ENCODE measurements at places on chromosomes 11 and 22.

- DNase-seq: no peak
Observed at GRCh38 chr11:119120639-119121007, 757 bp upstream of the HINFP start.

DNA sequence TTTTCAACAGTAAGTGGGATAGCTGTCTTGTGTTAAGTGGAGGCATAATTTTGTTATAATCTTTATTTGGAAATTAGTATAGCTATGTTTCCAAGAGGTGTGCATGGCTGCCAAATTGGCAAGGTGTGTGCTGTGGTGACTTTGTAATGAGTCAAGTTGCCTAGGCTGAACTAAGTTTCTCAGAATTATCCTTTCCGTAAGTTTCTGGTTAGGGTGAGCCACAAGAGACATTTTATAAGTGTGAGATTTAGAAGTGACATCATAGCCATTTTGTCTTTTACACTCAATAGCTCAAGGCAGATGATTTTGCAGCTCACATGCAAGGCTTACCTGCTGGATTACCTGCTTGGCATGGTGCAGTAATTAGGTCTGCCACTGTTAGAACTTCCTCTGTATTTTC lies 90.3 kb downstream of the C11orf87 start:
- DNase-seq: no peak

DNA sequence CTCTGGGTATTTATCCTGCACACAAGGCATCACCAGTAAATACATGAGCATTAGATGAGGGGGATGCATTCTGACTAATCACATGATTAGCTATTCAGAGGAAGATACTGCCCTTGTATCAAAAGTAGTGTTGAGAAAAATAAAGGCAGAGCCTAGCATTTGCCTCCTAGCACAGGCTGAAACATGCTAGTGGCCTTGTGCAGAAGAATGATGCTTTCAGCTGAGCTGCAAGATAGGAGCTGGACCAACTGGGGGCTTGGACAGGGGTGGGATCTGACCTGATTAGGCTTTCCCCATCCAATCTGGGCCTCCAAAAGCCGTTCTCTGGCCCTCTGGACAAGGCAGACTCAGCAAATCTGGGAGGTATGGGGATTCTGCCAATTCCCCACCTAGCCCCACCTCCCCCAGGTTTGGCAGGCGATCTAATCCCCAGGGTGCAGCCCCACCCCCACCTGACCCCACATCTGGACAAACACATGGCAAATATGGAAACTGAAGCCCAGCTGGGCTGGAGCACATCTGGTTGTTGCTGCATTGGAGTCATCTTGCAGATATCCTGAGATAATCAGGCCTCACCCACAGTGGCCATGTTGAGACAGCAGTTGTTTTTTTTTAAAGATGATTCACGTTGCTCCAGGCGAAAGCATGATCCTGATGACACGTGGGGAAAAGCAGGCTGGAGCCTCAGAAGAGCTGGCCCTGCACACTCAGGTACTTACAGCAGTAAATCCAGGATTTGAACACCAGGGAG lies 4.4 kb upstream of the MISFA start:
- no peak for DNase-seq

GRCh38 chr11:69662021-69662698 lies 13.0 kb downstream of the LTO1 start:
- DNase-seq: no peak

DNA sequence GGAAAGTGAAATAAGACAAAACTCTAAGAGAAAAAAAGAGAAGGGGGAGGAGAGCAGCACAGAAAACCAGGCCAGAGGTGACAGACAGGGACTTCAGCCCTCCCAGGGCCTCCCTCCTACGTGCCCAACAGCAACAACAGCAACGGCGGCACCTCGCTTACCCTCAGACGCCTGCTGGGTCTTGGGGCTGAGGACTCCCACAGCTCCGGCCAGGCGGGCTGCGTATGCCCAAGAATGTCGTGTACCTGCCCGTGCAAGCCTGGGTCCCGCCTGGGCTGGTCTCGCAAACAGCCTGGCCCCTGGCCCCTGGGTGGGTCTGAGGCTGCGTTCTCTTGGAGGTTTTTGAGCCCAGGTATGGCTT lies 30.5 kb downstream of the ARAP1 start:
- peak; percentile 29 for DNase-seq

All from effector CD4-positive, alpha-beta T cell (primary cell).